ENCODE measurements at places on chromosomes 1 and 21.

GRCh38 chr1:172774561-172774960 is 115.7 kb downstream of the FASLG start:
- no peak for DNase-seq

DNA sequence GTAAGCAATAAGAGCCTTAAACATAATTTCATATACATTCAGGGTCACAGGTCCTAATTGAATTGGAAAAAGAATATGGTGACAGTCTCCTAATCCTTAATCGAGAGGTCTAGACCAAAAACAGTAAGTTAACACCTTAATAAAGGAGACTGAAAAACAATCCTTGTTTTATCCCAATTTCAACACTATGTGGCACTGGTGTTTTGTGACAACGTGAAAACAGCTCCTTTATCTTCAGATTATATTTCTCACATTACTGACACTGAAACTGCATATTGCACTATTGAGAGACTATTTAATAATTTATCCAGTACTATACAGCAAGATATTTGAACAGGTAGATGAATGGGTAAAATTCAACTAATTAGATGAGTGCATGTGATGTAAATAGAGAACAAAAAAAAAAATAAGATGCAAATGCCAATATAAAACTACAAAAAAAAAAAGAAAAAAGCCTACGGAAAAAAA is 34.1 kb downstream of the TP53BP2 start:
- no peak for DNase-seq

- DNase-seq = no peak
These were observed 22.4 kb upstream of the SYNC start for GRCh38 chr1:32724678-32725614.

GRCh38 chr1:162908780-162909179 is 47.8 kb upstream of the CCDC190 start:
- DNase-seq = no peak

DNA sequence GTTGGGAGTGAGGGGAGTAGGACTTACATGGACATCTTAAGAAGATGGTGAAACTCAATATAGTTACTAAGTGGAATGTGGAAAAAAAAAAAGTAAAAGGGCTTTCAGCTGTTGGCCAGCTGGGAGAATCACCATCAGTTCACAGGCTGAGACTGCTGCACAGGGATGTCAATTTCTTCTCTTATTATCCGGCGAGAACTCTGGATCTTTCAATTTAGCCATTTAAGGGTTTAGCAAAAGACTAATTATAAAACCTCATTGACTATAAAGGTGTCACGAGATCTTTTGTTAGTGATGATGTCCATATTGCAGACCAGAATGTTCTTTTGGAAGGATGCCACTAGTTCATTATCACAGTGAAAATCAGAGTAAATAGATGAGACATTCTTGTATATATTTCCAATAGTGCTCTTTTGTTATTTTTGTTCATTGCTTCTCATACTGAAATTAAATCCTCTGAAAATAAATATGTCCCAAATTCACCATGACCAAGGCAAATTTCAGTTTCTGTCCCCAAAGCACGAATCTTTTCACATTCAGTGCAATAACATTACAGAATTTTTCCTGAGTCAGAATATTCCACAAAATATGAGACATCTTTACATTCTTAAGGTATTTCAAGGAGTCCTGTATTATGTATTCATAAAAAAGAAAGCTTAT is 266.1 kb downstream of the DNM3 start:
- DNase-seq = no peak

DNA sequence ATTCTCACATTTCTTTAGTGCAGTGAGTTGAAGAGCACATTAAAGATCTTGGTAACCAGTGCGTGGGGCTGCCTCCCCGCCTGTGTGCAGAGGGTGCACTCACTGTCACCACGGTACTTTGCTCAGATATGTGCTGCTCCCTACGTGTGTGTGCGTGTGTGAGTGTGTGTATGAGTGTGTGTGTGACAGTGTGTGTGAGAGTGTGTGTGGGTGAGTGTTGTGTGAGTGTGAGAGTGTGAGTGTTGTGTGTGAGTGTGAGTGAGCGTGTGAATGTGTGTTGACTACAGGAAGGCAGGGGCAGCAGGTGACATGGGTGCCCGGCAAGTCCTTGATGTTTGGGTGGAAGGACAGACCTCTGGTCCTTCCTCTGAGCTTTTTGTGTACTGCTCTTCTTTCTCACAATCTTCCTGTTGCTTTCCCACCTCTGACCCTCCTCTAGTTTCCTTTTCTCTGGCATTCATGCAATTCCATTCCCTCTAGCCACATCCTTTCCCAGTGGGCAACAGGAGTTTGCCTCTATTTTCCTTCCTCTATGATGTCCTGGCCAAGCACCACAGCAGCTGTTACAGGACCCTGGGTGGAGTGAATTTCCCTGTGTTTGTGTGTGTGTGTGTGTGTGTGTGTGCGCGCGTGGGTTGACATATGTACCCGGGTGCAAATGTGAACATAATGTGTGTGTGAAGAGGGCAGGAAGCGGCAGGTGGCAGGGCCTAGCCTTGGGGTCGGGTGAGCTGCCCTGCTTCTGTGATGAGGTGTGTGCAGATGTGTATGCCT is 19.8 kb downstream of the LHX4 start:
- no peak for DNase-seq

- no peak for DNase-seq
These were observed 23.3 kb upstream of the TNNI1 start for GRCh38 chr1:201444792-201445191.

DNA sequence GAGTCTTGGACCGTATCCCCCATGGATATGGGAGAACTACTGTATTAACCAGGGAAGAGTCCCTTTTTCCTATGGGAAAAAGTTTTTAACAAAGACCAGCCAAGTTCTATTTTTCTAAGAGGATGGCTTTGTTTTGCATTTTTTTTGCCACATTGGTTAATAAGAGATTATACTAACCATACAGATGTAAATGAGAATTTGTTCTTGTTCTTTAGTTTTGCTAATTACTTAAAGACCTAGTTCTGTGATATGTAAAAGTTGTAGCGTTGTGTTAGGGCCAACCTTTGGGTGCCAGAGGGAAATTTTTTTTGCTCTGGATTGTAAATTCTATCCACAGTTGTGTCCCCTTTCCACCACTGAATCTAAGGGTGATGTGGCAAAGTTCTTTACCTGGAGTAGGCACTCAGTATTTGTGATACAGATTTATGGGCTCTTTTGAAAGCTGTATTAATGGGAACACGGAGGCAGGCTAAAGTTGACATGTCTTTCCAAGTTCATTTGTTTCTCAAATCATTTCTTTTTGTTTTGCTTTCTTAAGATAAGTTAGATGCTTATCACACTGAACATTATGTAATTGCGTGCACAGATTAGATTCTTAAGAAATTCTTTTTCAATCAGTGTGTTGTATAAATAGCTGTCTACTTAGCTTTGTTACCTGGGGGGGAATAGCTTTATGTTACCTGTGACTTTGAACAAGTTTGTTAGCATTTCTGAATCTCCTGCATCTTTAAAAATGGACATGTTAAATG is 2.9 kb downstream of the SOAT1 start:
- no peak for DNase-seq

DNA sequence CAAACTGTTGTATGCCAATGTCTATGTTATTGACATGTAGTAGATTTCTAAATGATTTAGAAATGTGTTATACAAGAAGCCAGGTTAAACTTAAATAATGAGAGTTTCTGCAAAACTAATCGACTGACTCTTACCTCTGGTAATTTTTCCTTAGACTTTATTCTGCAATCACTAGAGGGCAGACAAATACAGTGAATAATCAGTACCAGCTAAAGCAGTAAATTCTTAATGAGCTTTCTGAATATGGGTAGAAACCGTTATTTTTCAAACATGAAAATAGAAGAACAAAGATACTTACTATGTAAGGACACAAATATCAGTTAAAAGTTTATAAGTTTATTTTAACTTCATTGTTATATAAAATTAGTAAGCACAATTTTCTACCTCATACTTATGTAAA is 97.9 kb upstream of the RGS1 start:
- DNase-seq = no peak

GRCh38 chr1:94946886-94947285 is 20.0 kb upstream of the CNN3 start:
- no peak for DNase-seq

DNA sequence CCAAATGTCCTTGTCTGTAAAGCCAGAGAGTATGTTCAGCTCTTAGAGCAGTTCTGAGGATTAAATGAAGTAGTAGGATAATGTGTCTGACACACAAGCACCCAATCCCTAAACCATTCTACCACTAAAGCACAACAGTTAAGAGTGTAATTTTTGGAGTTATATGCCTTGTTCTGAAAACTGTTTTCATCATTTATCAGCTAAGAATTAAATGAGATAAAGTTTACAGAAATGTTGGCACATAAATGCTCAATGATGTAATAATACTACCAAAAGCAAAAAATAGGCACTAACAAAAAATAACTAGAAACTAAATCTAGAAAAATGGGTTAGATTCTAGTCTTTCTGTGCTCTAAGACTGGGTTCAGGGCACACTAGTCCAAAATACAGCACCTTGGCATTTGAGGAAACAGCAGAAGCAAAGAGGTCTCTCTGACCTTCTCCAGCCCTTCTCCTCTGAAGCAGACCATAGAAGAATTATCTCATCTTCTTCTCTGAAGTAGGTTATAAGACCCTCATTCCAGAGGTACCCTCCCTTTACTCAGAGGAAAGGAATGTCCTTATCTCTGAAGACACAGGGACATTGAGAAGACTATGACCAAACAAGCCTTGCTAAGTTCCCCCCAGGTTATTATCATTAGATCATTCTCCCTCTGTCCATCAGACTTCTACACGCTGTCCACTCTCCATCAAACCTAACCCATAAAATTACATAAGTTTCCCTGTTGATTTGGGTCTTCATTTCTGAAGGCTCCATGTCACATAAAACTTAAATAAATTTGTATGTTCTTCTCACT is 20.6 kb downstream of the ABL2 start:
- no peak for DNase-seq

DNA sequence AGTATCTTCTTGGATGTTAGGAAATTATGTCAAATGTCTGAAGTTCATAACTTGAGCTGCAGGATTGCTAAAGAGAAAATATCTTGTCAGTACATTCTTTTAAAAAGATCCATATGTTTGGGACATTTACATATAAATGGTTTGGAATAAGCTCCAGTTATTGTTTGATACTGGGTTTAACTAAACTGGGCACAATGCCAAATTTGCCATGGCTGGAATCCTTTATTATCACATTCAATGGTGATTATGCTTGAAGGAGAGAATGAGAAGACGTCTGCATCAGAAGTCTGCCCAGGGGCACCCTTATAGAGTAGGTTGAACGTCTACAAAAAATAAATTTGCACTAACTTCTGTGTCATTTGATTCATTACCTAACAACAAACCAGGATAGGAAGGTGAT is 652.5 kb downstream of the AMY1C start:
- no peak for DNase-seq

DNA sequence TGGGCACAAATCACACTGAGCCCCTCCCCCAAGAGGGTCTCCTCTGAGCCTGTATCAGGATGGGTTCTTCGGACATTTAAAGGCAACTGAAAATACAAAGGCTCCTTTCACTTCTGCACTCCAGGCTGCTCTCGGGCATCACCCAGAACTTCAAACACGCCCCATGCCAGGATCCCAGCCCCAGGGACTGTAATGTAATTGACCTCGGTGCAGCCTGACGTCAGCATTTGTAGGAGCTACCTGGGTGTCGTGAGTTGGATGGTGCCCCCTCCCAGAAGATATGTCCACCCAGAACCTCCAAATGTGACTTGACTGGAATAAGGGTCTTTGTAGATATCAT is 95.2 kb downstream of the PSMG1 start:
- no peak for DNase-seq

GRCh38 chr21:28541371-28542112 is 451.1 kb downstream of the LTN1 start:
- no peak for DNase-seq

- DNase-seq = no peak
These were observed 2.8 kb downstream of the ARID4B start for GRCh38 chr1:235325139-235325538.

GRCh38 chr1:208646431-208646830 is 402.2 kb upstream of the PLXNA2 start:
- DNase-seq = no peak
